ENCODE measurements at places on chromosomes 4 and X.

GRCh38 chr4:110514889-110515479, 39.0 kb downstream of the ENPEP start:
- peak; percentile 26 for DNase-seq

- no peak for DNase-seq
These were observed 36.0 kb downstream of the BST1 start for GRCh38 chr4:15738877-15739276.

- no peak for DNase-seq
These were observed 298.0 kb upstream of the TET2 start for GRCh38 chr4:104848597-104849225.

- DNase-seq, result no peak
These were observed 57.2 kb downstream of the TRAPPC11 start for GRCh38 chr4:183716302-183716701.

DNA sequence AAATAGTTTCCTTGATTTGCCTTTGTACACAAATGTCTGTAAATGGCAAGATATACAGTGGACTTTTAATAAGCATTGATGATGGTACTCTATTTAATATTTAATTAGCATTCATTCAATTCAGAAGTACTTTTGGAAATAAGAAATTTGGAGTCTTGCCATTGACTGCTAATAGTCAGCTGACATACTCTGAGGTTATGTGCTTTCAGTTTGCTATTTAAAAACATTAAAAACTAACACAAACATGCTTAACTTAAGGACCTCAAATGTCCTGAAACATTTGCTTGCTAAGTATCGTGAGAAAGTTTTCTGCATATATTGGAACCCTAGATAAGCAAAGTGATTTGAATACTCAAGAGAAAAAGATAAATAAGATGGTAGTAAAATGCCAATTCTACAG, 64.6 kb downstream of the REELD1 start:
- no peak for DNase-seq

DNA sequence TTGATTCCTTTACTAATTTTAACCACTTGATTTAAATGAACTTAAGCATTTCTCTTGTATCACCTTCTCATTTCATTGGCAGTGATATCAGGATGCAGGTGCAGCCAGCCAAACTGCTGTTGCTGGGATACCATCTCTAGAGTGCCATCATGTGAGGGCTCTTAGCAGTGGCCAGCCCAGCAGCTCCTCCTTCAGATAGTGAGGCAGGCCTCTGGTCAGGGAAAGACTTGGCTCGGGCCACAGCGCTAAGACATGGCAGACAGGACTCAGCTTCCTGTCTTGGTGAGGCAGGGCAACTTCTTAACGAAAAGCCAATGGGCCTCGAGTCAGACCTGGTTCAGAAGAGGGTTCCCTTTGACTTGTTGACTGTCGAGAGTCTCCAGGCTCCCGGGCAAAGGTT, 50.0 kb downstream of the NOP14 start:
- DNase-seq, result no peak

DNA sequence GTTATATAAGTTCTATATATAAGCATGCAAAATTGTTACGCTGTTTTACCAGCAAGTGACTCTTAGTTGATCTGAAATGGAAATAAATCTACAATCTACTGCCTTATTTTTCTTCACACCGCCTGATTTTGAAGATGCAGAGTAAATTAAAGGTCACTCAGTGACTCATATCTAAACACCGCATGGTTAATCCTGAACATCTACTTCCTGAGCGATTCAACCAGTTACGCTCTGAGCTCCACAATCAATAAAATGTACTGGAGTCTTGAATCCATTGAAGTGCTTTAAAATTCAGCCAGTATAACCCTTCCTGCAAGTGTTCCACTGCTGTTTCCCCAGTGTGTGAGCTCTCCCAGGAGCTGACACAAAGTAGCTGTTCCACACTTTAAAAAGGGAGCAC, 192.8 kb downstream of the SLC7A11 start:
- DNase-seq, result no peak

- no peak for DNase-seq
These were observed 56.6 kb downstream of the ANAPC10 start for GRCh38 chr4:145041378-145041777.

- DNase-seq, result no peak
These were observed 45.4 kb downstream of the MBNL3 start for GRCh38 chrX:132443196-132444135.

GRCh38 chrX:130100180-130100579, 10.1 kb downstream of the ELF4 start:
- DNase-seq, result no peak

DNA sequence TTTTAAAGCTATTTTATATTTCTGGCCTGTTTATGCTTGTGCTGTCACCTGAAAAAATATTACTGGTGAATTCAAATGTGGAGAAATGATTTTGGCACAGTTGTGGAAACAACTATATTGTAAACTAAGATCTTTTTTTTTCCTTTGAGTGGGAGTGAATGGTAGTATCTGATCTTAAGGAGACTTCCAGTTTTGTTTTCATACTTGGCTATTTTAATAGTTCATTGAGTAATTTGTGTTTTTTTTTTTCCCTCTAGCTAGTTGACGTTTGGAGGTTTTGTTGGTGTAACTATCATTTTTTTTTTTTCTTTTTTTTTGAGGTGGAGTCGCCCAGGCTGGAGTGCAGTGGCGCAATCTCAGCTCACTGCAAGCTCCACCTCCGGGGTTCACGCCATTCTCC, 10.5 kb downstream of the STAG2 start:
- no peak for DNase-seq

DNA sequence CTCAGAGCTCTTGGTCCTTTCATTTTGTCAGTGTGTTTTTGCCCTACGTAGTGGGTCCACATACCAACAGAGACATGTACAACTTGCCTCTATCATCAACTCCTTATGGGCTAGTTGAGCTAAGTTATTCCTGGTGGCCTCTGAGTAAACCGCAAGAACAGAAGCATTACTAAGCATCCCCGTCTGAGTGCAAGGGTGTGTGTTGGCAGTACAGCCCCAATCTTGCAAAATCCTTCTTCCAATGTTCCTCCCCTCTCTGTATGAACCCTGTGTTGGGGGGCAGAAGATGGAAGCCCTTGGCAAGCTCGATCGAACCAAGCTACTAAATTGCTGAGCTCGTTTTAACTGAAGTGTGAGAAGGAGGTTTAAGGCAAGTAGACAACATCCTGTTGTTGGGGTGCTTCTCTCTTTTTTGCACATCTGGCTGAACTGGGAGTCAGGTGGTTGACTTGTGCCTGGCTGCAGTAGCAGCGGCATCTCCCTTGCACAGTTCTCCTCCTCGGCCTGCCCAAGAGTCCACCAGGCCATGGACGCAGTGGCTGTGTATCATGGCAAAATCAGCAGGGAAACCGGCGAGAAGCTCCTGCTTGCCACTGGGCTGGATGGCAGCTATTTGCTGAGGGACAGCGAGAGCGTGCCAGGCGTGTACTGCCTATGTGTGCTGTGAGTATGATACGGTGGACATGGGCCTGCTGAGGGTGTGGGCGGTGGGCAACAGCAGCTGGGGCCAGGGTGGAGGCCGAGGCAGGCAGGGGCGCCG, at the start of gene SH2D1A:
SH2D1A (plus strand) TSS at position 447 of the 760 bp plus-strand sequence; CDS start at position 527, 80 bp downstream.
- peak; percentile 75 for DNase-seq

- no peak for DNase-seq
These were observed 8.4 kb upstream of the BST1 start for GRCh38 chr4:15694431-15694830.

GRCh38 chr4:25865586-25865985, 2.8 kb upstream of the SEL1L3 start:
- no peak for DNase-seq
